GM12892 (cell line): ENCODE measurements at places on chromosomes 11 and 22.
A peak's percentile ranks its signal among the peaks of the same experiment; 100 is the strongest.

GRCh38 chr11:76752321-76753143, 30.6 kb upstream of the TSKU start:
- DNase-seq = no peak

DNA sequence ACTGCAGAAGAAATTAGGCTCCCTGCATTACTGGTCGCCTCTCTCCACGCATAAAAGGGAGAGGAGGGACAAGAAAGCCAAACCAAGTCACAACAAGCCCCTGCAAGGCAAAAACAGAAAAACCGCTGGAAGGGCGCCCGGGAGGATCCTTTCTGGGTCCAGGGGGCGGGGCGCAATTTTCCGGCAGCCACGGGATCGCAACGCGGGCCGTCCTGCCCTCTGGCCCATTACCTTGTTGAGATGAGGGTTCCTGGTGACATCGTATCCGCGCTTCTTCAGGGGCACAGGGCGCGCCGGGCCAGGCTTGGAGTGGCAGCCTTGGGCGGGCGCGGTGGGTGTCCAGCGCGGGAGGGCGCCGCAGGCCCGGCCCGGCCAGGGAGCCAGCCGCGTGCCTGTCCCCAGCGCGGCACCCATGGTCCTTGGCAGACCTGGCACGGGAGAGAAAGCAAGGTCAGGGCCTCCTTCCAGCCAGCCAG, 847 bp downstream of the ME3 start:
- DNase-seq = no peak

GRCh38 chr11:47007579-47007978, 71.0 kb downstream of the CSTPP1 start:
- DNase-seq = no peak

- no peak for DNase-seq
These were observed 52.5 kb downstream of the NECTIN1 start for GRCh38 chr11:119676461-119677020.

GRCh38 chr11:118213781-118214180, 11.0 kb downstream of the JAML start:
- DNase-seq = no peak

DNA sequence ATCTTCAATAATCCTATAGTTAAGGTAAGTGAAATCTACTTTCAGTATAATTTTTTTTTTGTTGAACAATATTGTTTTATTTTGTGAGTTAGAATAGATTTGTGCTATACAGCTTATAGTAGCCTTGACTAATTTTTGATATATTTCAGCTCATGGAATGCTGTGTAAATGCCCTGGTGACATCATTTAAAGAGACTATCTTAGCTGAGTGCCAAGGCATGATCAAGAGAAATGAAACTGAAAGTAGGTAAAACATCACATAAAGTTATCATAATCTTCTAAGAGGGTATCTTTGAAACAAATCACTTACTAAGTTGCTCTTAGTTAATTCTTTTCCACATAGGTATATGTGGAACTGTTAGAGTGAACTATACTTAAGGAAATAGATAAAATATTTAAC, 51.4 kb upstream of the ACAT1 start:
- DNase-seq = no peak

DNA sequence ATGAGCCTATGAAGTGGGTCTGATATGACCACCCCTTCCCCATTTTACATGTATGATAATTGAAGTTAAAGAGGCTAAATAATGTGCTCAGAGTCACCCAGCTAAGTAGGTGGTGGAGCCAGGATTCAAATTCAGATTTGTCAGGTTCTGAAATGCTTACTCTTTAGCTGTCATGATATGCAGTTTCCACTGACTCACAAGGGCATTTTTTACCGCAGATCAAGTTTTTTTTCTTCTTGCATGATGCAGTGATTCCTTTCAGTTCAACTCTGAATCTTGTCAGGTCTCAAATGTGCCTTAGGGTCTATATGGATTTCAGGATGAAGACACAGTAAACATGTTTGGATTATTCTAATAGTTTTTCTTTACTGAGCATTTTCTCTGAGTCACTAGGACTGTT, 12.6 kb upstream of the TRIM44 start:
- no peak for DNase-seq

- no peak for DNase-seq
These were observed 28.3 kb downstream of the GRIK4 start for GRCh38 chr11:120539667-120540369.

DNA sequence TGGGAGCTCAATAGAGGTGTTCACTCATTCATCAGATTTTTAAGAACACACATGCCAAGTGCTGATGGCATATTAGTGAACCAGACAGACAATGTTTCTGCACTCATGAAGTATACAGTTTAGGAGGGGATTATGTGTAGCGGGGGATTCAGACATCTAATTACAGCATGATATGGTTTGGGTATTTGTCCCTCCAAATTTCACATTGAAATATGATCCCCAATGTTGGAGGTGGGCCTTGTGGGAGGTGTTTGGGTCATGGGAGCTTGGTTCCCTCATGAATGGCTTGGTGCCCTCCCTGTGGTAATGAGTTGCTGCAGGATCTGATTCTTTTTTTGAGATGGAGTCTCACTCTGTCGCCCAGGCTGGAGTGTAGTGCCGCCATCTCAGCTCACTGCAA, 8.9 kb upstream of the RAB3IL1 start:
- DNase-seq = no peak

DNA sequence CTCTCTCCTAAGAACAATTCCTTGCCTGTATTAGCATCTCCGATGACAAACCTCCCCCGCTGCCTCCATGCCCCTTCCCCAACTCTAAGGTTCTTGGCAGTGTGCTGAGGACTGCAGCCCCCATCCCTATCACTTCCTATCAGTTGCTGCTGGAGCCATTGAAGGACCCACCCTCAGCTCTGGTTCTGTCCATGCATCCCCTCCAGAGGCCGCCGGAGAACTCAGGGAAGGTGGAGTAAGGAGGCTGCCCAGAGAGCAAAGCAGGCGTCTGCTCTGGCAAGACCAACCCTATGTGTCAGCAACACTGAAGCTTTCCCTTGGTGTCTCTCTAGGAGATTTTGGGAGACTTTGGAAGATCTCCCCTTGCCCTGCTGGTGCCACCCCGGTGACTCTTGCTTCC, 1139.5 kb downstream of the TBC1D22A start:
- DNase-seq = no peak

- DNase-seq = no peak
These were observed 802 bp downstream of the KBTBD3 start for GRCh38 chr11:106076171-106076918.

- DNase-seq = peak; percentile 42
These were observed 80.8 kb downstream of the ZC3H12C start for GRCh38 chr11:110173811-110174644.

- no peak for DNase-seq
These were observed 175.7 kb upstream of the CADM1 start for GRCh38 chr11:115679945-115680344.

DNA sequence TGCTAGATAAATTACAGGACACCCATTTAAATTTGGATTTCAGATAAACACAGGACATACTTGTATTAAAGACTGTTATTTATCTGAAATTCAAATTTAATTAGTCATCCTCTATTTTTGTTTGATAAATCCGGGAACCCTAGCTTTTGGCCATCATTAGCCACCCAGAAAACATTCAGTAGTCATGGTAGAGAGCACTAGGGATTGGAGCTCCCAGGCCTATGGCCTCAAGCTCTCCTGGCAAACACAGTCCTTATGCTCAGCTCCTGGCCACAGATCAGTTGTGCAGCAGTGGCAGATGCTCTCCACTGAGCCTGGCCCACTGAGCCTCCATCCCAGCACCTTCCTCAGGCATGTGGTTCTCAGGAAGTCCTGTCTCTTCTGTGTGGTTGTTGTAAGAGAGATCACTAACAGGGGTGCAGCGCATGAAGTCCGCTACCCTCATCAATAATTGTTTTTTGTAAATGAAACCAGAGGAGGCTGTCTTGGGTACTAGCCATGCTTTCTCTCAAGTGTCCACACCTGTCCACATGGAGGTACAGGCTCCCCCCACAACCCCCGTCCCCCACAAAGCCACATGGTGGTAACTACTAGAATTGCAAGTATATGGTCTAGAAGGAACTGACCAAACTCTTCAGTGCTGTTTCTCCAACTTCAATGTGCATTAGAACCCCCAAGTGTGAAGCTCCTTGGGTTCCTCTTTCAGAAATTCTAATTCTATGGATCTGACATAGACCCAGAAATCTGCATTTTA, 1.1 kb upstream of the IRAG1 start:
- no peak for DNase-seq

GRCh38 chr11:59759900-59760299, 4.7 kb downstream of the STX3 start:
- no peak for DNase-seq

DNA sequence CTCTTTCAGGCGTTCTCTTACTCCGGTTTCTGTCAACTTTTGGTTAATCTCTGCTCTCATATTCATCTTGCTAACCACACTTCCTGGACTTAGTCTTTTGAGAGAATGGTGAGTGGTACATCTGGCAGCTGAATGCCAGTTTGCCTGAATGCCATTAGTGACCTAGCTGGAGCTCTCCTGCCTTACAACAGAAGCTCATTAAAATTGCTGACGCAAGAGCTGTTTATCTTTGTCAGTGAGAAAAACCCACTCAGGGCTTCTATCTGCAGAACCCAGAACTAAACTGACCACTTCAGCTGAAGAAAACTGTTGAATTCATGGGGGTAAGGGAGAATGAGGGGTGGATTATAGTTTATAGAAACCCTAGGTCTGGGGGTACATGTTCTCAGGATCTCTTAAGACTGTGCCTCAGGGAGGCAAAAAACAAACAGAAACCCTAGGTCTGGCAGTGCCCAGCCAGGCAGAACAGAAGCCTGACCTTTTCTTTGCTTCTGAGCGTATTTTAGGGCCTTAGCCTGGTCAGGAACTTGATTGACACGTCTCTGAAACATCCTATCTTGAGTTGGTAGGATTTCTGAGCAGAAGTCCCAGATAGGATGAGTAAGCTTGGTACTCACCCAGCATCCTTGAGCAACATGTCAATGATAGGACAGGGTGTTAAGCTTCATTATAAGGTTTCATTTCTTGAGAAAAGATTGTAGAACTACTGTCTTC, 52.8 kb upstream of the YWHAH start:
- no peak for DNase-seq

- DNase-seq = no peak
These were observed 89.5 kb downstream of the GGTLC2 start for GRCh38 chr22:22733881-22734373.

- no peak for DNase-seq
These were observed 110.1 kb upstream of the LMO1 start for GRCh38 chr11:8373519-8374432.

DNA sequence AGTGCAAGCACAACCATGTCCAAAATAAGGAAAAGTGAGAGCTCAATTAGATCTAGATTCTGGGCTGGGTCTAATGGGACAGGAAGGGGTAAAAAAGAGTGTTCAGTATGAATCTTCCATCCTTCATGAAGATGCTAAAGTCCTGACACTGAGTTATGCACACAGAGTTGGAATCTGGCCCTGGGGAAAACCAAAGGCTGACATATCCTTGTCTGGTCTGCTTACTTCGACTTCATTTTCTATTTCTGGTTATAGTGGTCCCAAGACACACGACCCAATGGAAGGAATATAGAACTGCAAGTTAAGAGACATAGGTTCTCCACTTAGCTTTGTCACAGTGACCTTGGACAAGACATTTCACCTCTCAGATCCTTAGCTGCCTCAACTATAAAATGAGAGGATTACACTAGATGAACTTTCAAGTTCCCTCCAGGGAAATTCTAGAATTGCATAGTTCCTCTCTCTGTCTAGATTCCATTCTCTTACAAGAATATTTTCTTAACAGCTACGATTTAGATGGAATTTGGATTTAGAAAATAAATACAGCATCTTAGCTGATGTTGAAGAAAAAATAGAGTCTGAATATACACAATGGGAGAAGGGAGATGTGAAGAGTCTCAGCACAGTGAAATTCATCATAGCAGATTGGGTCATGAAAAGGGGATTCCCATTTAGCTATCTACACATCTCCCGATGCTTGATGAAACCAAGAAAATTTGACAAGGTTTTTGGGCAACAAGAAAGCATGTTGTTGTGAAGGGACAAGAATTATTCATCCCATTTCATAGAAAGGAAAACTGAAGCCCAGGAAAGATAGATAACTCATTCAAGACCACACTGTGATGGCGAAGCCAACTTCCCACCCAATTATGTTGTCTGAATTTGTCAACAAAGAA, 3.3 kb downstream of the BLID start:
- no peak for DNase-seq

GRCh38 chr11:123546515-123546914, 107.9 kb downstream of the SCN3B start:
- no peak for DNase-seq

DNA sequence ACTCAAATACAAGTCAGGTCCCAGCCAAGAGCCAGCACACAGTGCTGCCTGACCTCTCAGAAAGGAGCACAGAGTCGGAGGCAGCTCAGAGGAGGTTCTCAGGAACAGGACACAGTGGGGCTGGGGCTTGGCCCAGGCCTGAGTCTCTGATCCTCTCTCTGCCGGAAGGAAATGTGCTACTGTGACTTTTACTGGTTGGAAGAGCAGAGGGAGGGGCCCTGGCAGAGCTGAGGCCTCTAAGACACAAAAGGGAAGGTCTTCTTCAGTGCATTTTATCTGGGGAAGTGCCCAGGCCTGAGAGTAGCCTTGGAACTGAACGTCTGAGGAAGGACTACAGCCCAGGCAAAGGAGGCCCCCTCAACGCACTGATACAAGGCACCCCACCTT, 16.2 kb upstream of the CASTOR1 start:
- peak; percentile 59 for DNase-seq

- DNase-seq = no peak
These were observed 92.8 kb upstream of the SEPTIN5 start for GRCh38 chr22:19621373-19622060.

DNA sequence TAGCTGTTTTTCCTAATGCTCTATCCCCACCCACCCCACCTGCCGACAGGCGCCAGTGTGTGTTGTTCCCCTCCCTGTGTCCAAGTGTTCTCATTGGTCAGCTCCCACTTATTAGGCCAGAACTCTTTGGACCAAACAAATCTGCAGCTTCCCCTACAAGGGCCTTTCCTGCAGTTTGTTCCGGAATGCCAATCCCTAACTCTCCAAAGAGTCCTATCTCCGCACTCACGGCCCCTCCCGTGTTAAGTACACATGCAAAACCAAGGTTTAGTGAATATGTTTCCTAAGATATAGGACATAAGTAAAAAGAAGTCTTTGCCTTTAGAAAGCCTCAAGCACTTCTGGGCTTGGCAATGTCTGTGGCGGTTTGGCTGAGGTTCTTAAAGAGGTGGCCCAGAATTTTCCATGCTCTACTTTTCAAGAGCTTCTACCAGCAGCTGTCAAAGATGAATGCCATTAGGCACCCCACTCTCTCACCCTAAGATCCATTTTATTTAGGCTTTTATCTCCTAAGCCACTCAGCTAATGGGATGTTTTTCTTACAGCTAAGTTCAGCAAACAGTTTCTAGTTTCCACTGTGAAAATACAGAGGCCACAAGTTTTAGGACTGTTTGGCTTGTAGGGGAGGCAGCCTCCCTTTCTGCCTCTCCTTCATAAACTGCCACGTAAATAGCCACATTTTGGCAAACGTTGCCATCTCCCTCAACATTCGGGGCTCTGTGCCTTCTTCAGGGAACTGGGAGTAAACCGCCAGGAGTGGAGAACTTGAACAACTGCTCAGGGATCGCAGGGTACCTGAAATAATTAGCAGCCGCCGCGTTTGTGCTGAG, 1.6 kb downstream of the CD59 start:
- DNase-seq = no peak
